ENCODE measurements at places on chromosomes 6 and 20. TPM values are rescaled to one million over a fixed set of nuclear protein-coding genes. Genes with fewer than 3 reads are reported as not detected.

The TTBK1 gene
- 0.09 TPM for total RNA-seq

The SCUBE3 gene
- total RNA-seq: 0.05 TPM

The GSTA2 gene
- 0.06 TPM for total RNA-seq

The POM121L2 gene
- not detected for total RNA-seq

The CRYBG1 gene
- 0.64 TPM for total RNA-seq

The MOCS1 gene
- 2.3 TPM for total RNA-seq

The HLA-DQB2 gene
- not detected for total RNA-seq
